ENCODE measurements at places on chromosomes 5 and 9.

- DNase-seq, result no peak
Observed at GRCh38 chr9:118336943-118337330, 632.7 kb downstream of the TLR4 start.

GRCh38 chr9:99011161-99011709 lies 67.5 kb downstream of the COL15A1 start:
- no peak for DNase-seq

- DNase-seq, result no peak
Observed at GRCh38 chr5:56631719-56632118, 183.6 kb upstream of the MAP3K1 start.

- DNase-seq, result no peak
Observed at GRCh38 chr5:4987431-4987830, 152.7 kb upstream of the ADAMTS16 start.

GRCh38 chr5:126438267-126438666 lies 15.1 kb downstream of the GRAMD2B start:
- no peak for DNase-seq

DNA sequence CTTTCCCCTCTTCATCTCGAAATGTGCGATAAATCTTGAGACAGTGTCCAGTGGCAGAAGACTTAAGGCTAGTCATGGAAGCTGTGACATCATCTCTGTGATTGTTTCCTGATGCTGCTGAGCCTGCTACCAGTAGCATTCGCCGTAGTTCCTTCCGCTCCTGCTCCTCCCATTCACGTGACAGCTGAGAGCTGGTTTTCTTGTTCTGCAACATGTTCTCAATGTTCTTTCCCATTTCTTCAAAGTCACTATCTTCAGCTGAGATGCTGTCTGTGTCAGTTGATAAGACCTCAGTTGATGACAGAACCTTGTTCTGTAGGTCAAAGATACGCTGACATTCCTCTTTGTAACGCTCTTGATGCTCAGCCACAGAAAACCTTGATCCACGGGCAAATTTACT lies 3.5 kb downstream of the TAF1L start:
- no peak for DNase-seq

DNA sequence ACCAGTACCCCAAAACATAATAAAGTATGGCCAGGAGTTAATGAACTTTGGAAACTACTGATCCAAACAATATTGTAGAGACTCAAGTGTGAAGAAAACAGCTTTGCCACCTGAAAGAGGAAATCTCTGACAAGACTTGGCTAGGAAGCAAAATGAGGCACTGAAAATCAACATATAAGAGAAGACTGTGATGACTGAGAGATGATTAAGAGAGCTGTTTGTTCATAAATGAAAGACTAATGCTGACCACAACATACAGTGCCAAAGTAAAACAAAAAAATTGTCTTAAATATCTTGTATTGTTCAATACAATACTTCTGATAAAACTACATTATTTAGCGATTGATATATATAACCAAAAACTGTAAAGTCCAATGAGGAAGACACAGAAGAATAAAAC lies 7.2 kb downstream of the RC3H2 start:
- DNase-seq, result no peak

GRCh38 chr9:20041697-20042081 lies 252.9 kb upstream of the SLC24A2 start:
- no peak for DNase-seq

GRCh38 chr5:74192606-74193299 lies 447.8 kb downstream of the ENC1 start:
- DNase-seq, result no peak

- DNase-seq, result no peak
Observed at GRCh38 chr5:179840766-179841165, 17.9 kb downstream of the MRNIP start.

DNA sequence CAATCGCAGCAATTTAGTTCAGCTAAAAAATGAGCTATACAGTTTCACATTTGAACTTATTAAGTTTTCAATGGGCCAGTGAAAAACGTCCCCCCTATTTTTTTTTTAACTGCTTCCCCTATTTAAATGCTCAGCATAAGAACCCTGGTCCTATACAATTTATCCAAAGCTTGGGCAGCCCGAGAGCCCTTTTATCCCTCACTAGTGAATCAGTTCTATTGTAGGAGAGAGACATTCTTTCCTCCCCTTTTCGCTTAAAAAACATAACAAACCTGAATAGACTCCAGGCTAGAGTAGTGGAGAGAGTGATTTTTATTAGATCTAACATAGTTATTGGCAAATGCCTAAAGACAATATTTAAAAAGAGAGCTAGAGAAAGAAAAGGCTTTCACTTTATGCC lies 1.4 kb downstream of the LIX1 start:
- no peak for DNase-seq

GRCh38 chr5:55966284-55966683 lies 28.5 kb downstream of the IL6ST start:
- no peak for DNase-seq
